Stimulated activated CD4-positive, alpha-beta T cell treated with anti-CD3 and anti-CD28 coated beads, TNF-alpha, amount 100 ng/mL, for 48 hours (primary cell): ENCODE measurements at places on chromosomes 3 and 15.
A peak's percentile ranks its signal among the peaks of the same experiment; 100 is the strongest.

- no peak for DNase-seq
Observed at GRCh38 chr3:171432548-171432947, 27.7 kb downstream of the TNIK start.

GRCh38 chr3:8777201-8777977, 8.0 kb upstream of the OXTR start:
- DNase-seq: no peak

DNA sequence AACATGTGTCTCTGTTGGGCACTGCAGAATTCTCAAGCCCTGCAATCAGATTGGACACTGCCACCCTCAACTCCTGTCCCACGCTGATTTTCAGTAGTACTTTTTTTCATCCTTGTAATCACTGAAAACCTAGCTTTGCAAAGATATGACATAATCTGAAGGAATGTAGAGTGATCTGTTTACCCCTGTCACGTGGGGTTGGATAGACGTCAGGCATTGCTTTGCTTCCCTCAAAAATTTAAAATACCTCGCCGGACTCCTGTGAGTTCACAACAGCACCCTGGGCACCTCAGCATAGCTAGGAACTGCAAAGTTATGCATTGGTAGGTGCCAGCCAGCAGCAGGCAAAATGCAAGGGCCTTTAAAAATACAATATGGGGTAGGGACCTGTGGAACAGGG, 71.1 kb upstream of the OXTR start:
- DNase-seq: no peak

DNA sequence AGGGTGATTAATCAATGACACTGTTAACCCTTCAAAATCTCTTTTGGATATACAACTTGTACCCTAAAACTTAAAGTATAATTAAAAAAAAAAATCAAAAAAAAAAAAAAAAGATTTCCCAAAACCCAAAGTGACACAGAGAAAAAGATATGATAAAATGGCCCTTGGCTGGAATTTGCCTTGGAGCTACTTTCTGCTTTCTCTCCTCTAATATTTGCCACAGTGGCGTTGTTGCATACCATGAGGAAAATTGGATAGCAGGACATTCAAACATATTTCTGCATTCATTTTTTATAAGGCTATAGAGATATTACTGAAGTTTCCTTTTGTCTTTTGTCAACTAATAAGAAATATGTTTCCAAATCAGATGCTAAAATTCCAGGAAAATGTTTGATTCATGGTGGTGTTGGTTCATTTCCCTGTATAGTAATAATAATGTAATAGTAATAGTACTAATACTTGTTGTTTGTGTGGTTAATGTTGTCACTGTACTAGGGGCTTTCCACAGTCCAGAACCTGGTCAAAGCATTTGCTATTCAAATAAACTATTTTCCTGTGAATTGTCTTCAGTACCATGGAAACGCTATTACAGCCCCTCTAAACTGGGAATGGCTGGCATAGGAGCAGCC, 441.3 kb upstream of the THBS1 start:
- DNase-seq: no peak

DNA sequence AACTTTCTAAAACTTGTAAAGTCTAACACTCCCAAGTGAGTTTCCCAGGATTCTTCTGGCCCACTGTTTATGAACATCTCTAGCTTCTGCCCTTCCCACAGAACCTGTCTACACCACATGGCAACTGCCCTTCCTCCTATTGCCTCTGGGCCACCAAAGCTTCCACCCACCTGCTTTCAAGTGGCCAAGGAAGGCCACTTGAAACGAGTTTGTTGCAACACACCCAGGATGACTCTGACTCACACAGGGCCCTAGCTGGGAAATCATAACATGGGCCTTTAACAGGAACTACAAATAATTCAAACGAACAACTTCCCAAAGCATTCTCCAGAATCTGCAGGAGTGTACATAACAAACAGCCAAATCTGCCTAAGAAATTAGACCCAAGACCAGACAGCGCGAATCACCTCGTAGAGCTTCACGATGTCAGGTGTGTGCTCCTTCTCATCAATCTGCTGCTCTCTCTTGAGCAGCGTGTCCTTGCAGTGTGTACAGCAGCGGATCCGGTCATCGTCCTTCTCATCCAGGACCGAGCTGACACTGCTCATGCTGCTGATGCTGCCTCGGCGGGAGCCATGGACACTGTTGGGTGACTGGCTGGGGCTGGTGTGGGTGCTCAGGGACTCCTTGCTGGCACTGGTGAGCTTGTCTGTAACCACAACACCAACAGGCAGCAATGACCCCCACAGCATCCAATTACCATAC, 16.8 kb downstream of the RBSN start:
- no peak for DNase-seq

- DNase-seq: no peak
Observed at GRCh38 chr3:78139166-78139565, 1099.3 kb downstream of the ROBO2 start.

- DNase-seq: no peak
Observed at GRCh38 chr3:13494463-13495350, 14.6 kb downstream of the HDAC11 start.

GRCh38 chr3:54326951-54327350, 204.6 kb downstream of the CACNA2D3 start:
- no peak for DNase-seq

DNA sequence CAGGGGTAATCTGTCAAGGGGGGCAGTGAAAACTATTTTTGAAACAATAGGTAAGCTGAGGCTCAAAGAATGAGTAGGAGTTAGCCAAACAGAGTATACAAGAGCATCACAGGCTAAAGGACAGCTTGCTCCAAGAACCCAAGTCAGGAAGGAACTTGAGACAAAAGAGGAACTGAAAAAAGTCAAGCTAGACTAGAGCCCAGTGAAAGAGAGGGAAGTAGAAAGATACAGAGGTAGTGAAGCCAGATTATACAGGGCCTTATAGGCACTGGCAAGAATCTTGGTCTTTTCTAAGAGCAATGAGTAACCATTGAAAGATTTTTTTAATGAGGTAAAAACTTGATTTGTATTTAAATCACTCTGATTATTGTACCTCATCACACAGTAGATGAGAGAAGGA, 69.9 kb downstream of the FILIP1L start:
- DNase-seq: no peak

GRCh38 chr15:69451951-69452691, 497 bp upstream of the RPLP1 start:
- DNase-seq: no peak

DNA sequence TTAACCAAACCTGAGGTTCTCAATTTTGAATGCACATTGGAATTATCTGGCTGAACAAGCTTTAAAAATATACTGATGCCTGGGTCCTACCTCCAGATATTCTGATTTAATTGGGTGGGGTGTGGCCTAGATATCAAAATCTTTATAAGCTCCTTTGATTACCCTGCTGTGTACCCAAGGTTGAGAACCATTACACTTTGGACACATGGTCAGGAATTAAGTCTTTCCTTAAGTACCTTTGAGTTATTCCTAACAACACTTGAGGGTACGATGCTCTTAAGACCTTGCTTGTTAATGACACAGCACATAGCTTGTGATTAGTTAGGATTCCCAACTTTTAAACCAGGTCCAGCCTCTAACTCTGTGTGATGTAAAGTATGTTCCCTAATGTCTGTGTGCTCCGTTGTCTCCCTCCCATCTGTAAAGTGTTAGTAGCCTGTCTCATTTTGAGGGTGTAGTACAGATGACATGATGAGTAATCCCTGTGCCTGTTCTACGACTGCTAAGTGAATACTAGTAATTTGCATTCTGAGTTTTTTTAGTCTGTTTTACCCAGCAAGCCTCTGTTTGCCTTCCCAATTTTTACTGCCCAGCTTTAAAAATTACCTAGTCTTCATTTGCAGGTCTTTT, 154.9 kb downstream of the KLHL25 start:
- DNase-seq: no peak

- DNase-seq: no peak
Observed at GRCh38 chr15:28085489-28086174, 13.5 kb downstream of the OCA2 start.

GRCh38 chr3:143429628-143430514, 310.3 kb downstream of the CHST2 start:
- no peak for DNase-seq

- DNase-seq: no peak
Observed at GRCh38 chr3:189771842-189772450, 140.8 kb downstream of the TP63 start.

DNA sequence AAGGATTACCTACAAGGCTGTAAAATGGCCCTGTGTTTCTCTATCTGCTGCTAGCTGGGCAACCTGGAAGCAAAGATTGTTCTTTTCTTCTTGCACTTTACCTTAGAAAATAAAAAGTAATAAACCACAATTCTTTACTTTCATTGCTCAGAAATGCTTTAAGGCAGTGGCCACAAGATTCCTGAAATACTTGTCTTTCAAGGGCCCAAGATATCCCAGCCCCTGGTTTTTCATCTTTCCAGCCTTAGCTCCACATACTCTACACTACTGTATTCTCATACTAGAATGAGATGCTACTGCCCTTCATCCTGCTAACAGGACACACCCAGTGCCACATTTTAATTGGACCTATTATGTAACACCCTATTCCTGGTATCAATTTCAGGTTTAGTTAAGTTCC, 78.9 kb downstream of the GTF2E1 start:
- DNase-seq: no peak

DNA sequence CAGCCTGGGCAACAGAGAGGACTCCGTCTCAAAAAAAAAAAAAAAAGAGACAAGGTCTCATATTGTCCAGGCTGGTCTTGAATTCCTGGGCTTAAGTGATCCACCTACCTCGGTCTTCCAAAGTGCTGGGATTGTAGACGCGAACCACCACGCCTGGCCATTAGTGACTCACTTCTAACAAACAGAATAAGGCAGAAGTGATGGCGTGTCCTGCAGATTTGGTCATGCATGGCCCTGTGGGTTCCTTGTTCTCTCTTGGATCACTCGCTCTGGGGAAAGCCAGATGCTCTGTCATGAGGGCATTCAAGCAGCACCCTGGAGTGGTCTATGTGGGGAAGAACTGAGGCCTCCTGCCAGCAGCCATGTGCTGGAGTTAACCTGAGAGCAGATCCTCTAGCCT, 27.4 kb upstream of the TJP1 start:
- DNase-seq: no peak

DNA sequence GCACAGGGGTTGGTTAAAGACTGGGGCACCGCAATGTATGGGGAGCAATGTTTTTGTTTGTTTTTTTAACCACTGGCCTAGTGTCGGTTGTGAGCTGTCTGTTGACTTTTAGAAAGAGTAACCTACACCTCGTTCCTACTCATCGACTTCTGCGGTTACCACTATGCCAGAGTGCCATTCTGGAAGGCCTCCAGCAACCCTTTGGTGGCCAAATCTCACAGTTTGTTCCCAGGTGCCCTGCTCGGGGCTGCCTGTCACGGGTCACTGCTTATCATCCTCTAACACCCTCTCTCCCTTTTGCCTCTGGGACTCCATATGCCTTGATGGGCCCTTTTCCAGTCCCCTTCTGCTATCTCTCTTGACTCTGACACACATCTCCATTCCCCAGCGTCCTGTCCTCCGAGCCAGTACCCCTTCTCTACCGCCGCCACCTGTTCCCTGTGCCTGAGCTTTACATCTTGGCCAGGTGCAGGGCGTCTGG, 290.4 kb upstream of the C2CD4B start:
- no peak for DNase-seq

- DNase-seq: no peak
Observed at GRCh38 chr3:133459400-133459799, 59.5 kb downstream of the BFSP2 start.

- DNase-seq: no peak
Observed at GRCh38 chr3:112982710-112983109, 7.8 kb upstream of the CD200R1 start.

DNA sequence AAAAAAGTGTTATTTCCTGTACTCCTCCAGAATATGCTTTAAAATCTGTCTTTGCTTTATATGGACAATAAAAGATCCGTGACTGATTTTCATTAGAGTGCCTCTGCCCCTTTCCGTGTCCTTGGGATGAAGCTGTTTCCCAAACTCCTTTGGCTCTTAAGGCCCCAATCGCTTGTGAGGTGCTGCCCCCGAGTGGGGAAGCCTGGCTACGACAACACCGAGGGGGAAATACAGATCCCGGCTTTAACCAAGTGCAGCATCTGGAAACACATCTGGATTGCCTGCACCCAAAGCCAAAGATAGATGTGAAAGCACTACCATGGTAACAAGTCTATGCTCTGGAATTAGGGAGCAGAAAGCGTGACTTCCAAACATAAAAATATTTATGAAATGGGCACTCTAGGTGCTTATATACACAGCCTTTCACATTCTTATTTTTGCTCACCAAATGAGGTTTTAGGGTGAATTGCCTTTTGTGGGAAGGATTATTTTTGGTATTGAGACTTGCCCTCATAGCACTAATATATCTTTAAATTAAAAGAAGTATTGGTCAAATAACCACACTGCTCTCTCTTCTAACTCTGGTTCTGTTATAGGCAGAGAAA, 40.6 kb upstream of the ADCY5 start:
- peak; percentile 24 for DNase-seq

DNA sequence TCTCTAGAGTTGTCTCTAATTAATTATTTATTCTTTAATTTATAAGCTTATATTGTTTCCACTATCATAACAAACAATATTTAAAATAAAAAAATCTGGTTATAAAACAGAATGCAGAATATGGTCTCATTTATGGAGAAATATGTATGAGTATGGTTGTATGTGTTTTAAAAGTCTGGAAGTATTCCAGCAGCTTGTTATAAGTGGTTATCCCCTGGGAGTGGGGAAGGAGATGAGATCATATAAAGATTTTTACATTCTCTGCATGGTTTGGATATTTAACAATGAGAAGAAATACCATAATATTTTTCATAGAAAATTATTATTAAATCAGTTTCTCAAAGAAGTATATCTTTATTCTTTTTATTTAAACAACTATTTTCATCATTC, 135.4 kb upstream of the MB21D2 start:
- no peak for DNase-seq

GRCh38 chr3:105593315-105593714, 226.6 kb downstream of the ALCAM start:
- no peak for DNase-seq

- no peak for DNase-seq
Observed at GRCh38 chr3:40265181-40265580, 44.3 kb upstream of the EIF1B start.

DNA sequence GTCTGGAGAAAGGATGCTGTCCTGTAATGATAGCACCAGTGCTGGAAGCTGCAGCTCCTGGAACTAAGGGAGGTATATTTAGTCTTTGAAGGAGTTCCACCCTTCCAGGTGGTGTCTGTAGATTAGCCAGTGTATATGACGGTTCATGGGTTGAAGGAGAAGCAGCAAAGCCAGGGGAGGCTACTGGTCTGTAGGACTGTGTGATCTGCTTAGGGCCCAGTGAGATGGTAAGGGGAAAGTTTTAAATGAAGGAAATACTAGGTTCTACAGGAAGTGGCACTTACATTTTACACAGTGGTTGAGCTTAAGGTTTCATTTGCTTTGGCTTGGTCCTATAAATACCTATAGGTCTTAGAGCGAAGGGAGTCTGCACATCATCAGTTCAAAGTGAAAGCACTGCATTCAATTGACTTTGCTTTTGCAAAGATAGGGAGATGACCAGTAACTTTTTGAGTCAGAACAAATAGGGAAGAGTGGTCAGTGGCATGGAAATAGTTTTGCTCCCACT, 5.6 kb downstream of the SLC25A38 start:
- DNase-seq: no peak

- no peak for DNase-seq
Observed at GRCh38 chr3:60758831-60759230, 492.4 kb downstream of the FHIT start.

- no peak for DNase-seq
Observed at GRCh38 chr15:51390241-51390965, 48.9 kb downstream of the GLDN start.

- no peak for DNase-seq
Observed at GRCh38 chr3:47342151-47342550, 38.7 kb upstream of the PTPN23 start.

GRCh38 chr3:126034481-126035361, 49.2 kb downstream of the SLC41A3 start:
- DNase-seq: no peak
